EH (cell line): ENCODE measurements at places on chromosomes 13 and 19.

- no peak for DNase-seq
Measured at GRCh38 chr19:3608750-3609322, 2.2 kb upstream of the TBXA2R start.

DNA sequence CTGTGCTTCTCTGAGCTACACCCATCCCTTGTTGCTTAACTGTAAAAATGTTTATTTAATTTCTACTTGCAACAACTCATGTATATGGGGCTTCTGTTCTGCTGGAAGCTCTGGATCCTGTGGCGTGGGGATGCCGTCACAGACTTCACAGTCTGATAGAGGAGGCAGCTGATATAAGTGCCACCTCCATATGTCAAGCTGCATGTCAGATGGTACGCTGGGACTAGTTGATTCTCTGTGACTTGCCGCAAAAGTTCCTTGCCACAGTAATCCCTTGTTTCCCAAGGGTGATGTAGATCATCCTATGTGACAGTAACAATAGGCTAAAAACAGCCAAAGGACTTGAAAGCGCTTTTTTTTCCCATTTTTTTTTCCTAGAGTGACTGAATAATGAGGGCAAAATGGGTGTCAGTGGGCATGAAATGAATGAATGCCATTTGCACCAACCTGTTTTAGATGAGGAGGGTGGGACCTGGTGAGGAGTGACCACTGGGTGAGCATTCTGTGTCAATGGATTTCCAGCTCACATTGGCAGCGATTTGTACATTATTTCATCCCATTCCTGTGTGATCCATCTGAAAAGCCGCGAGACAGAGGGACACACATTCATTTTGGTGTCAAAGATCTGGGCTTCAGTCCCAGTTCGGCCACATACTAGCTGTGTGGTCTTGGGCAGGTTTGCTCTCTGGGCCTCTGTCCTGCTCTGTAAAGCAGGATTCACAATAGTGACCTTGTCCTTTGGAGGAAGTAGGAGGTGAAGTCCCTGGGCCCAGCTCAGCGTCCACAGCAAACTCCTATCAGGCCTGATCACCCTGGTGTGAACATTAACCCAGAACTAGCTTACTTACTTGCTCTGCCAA, 88.9 kb upstream of the RNF113B start:
- DNase-seq = no peak

GRCh38 chr13:79409828-79410227, 3.8 kb upstream of the RBM26 start:
- no peak for DNase-seq

- DNase-seq = peak; percentile 19
Measured at GRCh38 chr19:29245215-29245614, 32.3 kb upstream of the UQCRFS1 start.

- DNase-seq = peak; percentile 79
Measured at GRCh38 chr19:10288662-10289166, 1.0 kb upstream of the ICAM5 start.
